HS-27A (cell line): ENCODE measurements at places on chromosomes 12 and 14.
A peak's percentile ranks its signal among the peaks of the same experiment; 100 is the strongest.

DNA sequence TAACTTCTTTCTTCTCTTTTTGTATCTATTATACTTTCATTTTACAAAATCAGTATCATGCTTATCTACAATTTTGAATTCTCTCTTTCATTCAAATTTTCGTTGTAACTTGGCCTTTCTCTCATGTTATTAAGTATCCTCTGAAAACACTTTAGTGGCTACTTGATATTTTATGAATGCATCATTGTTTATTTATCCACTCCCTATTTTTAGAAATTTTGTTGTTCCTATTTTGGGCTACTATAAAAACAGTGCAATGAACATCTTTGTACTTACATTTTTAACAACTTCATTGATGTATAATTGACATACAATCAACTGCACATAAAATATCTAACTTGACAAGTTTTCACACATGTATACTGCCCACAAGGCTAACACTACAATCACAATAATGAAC is 44.0 kb upstream of the AMIGO2 start:
- DNase-seq, result no peak

GRCh38 chr12:86230516-86231146 is 25.6 kb downstream of the MGAT4C start:
- DNase-seq, result no peak

DNA sequence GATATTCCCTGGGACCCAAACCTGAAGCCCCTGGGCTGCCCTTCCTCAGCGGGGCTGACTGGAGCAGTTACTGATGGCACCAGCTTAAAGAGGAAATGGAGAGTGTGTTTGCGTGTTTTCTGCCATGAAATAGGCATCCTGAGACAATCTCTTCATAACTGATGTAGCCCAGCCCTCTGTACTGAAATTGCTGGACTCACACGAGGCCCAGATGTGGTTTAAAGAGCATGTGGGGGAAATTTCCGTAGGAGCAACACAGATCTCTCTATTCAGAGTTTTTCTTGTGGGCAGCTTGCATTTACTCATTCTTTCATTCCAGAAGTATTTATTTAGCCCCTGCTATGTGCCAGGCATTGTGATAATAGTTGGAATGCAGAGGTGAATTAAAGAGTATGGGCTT is 782.1 kb upstream of the TBX3 start:
- DNase-seq, result no peak

GRCh38 chr12:69274861-69275260 is 35.5 kb downstream of the CPSF6 start:
- DNase-seq, result no peak

GRCh38 chr12:64261813-64262212 is 39.7 kb upstream of the KICS2 start:
- no peak for DNase-seq

DNA sequence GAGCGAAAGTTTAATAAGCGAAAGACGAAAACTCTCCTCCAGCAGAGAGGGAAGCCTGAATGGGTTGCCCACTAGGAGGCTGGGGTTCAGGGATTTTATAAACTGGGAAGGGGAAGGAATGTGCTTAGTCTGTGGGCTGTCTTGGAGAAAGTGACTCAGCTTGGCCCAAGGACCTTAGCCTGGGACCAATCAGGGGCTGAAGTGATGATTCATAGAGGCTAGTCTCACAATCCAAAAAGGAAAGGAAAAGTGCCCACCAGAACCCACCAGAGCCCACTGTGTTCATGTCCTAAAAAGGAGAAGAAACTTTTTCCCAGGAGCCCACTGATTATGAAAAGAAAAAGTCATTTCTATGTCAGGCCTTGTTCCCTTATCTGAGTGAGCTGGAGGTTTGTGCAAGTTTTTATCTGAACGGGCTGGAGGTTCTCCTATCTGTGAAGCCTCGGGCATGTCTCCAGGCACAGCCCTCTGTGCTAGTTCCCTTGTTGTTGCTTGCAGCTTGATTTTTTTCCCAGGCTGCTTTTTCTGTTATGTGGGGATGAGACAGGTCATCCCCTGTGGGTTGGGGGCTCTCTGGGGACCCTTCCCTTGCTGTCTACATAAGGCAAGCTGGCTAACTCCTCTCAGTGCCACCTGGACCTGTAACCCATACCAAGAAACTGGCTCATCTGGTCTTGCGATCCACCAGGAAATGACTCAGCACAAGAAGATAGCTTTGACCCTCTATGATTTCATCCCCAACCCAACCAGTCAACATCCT is 8.3 kb upstream of the GOLGA5 start:
- peak; percentile 62 for DNase-seq

DNA sequence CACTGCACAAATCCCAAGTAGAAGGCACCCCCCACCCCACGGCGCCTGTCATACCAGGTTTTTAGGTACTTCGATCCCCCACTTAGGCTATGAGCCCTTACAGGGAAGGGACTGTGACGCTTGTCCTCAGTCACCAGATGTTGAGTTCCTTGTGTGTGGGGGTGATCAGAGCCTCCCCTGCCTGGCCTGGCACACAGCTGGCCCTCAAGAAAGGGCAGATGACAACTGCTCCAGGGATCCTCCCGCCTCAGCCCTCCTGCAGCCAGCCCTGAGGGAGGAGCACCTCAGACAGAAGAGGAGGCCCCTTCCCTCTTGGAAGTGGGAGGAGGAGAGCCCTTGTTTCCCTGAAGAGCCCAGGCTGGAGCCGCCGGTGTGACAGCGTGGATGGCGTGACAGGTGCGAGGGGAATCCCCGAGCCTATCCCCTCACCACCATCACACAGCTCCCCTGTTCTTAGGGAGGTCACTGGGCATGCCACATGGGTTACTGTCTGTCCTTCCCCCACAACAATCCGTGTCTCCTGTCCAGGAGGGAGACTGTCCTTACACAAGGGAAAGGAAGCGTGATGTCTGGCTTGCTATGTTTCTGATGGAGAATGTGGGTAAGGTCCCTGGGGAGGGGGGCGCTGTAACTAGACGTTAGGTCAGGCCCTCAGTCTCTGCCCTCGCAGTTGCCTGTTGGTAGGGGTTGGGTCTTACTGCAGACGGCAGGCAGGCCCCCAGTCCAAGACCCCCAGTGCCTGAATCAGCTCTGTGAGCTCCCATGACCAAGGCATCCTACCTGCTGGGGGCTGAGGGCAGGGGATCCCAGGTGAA is 31.4 kb downstream of the P2RX4 start:
- no peak for DNase-seq

DNA sequence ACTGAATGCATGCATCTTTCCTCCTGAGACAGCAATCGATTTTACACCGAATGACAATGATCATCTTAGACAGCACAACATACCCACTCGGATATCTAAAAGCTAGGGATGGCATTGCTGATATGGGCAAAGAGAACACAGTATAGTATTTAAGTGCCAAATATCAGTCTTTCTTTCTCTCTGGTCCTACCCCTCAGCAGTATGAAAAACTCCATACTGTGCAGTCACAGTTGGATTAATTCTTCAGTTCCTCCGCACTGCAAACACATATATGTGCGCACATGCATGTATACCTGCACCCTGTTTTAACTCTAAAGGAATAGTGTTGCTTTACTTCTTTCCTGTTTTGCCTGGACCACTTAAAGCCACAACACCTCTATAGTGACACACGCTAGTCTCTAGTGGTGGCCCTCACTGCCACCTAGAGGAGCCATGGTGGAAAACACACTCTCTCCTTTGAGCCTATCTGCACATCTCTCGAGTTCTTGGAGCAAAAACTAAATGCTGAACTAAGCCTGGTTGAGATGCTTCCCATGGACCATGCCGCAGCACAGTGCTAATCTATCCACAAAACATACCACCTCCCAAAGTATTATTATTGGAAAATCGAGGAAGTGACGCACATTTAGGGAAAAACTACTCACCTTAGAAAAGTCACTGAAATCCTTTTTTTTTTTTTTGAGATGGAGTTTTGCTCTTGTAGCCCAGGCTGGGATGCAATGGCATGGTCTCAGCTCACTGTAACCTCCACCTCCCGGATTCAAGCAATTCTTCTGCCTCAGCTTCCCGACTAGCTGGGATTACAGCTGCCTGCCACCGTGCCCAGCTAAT is 11.9 kb downstream of the TMEM52B start:
- no peak for DNase-seq

GRCh38 chr14:91882776-91883175 is 15.4 kb upstream of the TC2N start:
- DNase-seq, result no peak

GRCh38 chr12:62866451-62867082 is 68.4 kb downstream of the PPM1H start:
- peak; percentile 92 for DNase-seq

DNA sequence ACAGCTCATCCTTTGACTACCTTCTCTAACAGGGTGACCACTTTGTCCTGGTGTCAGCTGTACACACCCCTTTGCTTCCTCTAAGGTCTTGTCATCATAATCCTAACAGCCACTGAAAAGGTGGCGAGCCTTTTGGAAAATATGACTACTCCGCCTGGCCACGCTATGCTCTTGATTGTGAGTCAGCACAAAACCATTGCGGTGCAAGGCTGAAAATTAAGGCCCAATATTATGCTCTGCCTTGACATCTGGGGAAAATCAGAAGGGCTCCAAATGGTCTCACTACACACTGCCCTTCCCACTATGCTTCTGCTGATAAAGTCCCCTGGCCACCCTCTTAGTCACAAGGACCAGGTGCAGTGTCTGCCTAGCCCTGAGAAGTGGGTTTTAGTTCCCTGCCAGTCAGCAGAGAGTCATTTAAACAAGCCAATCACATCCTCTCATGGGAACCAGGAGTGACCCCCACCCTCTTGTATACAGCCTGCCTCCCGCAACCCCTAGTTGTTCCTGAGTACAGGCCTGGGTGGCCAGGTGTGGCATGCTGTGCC is 34.3 kb downstream of the FGD6 start:
- no peak for DNase-seq

DNA sequence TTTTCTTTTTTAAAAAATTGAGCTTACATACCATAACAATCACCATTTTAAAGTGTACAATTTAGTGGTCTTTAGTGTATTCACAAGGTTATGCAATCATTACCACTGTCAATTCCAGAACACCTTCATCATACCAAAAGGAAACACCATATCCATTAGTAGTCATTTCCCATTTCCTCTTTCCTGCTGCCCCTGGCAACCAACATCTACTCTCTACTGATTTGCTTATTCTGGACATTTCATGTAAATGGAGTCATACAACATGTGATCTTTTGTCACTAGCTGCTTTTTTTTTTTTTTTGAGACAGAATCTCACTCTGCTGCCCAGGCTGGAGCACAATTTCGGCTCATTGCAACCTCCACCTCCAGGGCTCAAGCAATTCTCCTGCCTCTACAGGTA is 66.8 kb upstream of the CFL2 start:
- DNase-seq, result peak; percentile 64

DNA sequence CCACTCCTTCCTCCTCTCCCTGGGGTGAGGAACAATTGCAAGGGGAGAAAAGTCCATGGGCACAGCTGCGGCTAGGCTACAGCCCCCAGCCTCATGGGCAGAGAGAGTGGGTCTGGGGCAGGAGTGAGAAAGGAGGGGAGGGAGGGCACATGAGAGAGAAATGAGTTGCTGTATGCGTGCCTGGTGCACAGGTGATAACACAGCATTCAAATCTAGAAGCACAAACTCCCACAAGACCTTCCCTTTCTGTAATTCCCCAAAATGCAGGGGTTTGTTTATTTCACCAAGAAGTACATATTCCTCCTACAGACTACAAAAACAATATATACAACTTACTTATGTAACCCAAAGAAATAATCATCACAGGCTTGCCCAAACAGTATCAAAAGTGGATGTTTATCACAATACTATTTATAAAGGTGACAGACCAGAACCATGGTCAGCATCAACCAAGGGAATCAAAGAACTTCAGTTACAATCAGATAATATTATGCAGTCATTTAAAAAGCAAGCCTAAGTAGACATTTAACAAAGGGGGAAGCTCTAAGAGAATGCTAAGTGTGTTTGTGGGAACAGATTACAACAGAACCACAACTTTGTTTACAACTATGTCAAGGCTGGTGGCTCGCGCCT is 54.2 kb downstream of the ITPK1 start:
- no peak for DNase-seq

DNA sequence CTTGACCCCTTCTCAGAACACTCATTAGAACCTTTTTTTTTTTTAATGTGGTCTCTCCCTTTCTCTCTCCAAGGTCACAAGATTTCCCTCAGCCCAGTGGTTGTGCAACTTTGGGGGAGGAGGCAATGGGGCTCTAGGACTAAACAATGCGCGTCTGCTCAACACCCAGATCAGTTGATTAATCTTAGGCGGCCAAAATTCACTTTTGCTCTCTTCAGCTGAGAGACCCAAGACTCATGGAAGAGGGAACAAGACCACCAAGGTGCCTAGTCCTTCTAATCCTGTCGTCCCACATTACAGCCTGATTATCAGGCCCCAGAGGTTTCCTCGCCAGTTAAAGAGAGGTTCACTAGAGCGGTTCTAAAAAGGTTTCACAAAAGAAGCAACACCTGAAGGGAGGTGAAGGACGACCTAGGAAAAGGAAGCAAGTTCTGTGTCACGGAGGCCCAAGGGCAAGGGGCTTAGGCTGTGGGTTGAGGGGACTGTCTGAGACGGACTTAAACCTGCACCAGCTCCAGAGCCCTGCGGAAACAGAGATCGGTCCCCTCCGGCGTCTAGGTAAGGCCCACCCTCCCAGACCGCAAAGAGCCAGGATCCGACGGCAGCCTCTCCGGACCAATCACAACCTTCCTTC is 824 bp upstream of the TARBP2 start:
- no peak for DNase-seq

- no peak for DNase-seq
These were observed 35.4 kb upstream of the TMEM179 start for GRCh38 chr14:104639885-104640548.

DNA sequence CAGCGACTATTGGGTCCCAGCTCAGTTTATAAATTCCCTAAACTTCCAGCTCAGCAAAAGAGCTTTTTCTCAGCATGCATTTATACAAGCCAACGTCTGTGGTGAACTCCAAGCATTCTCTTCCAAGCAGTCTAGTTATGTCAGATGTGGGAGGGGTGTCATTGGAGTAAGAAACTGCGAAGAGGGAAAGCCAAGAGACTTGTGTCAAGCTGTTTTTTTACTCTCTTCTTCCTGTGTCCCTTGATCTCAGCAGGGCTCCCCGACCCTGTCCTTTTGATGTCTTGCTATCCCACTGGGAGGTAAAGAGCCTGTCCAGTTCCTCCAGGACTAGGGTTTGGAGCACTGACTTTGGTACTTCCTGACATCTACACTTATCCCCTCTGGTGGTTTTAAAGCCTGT is 69.0 kb downstream of the PPM1H start:
- no peak for DNase-seq
